ENCODE measurements at places on chromosomes 5 and 9.

DNA sequence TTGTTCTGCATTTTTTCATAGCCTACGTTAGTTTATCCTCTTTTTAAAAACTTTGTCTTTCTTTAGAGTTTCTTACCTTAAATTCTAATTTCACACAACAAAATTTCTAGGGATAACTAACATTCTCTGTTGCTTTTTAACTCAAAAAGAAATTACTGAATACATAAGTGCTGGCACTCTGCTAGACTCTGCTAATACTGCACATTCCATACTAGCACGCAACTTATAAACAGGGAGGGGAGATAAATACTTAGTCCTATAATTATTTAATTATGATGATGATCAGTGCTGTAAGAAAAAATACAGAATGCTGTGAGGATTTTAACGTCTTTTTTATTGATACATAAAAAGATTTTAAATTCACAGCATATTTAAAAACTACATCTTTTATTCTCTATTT lies 25.1 kb downstream of the RNF145 start:
- DNase-seq, result no peak

GRCh38 chr9:119477197-119477596 lies 108.0 kb upstream of the BRINP1 start:
- no peak for DNase-seq

DNA sequence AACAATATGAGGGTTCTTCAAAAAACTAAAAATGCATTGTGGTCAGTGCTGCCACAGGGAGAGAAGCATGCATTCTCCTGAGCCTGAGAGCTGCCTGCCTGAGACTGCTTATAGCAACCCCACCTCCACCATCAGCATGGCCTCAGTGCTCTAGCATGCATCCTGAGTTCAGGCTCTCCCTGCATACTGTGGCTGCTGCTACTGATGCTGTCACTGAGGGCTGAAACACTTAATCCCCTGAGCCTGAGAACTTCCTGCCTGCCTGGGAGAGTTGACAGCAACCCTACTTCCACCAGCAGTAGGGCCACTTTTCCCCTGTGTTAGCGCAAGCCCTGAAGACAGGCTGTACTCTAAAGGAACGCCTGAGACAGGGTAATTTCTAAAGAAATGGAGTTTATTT lies 206.0 kb downstream of the FBXO4 start:
- DNase-seq, result no peak

DNA sequence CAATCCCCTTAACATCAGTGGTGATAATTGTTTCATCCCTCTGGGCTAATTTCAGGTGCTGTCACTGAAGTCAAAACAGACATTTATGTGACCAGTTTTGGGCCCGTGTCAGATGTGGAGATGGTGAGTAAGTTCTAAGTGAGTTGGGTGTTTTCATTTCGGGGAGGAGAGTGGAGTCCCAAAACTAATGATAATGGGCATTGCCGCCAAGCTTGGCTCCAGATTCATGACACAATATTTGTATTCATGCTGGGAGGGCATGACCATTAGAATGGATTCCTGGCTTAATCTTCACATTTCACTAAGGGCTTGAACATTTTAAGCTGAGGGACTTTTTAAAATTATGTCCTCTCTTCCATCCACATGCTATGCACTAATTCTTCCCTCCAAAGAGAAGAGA lies 1.4 kb downstream of the GABRA6 start:
- DNase-seq, result no peak

- no peak for DNase-seq
Observed at GRCh38 chr5:91182763-91183162, 200.4 kb downstream of the ARRDC3 start.

DNA sequence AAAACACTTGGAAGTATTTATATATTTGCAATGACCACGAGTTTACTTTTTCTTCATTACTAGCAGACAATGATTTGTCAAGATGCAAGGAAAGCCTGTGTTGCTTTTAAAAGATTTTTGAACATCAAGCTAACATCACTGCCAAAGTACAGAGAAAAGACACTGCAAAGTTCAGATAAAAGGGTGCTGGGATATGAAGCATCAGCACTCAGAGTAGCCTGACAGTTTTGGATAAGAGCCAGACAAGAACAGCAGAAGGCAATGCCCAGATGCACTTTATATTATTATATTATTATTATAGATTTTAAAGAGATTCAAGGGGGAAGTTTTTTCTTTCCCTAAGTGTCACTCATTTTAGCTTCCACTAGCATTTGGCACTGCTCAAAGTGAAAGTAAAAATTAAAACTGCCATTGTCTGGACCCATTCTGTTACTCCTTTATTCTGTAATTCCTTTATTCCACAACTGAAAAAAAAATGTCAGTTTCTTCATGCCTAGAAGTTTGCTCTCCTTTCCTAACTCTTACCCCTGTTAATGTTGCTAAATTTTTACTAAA lies 240.6 kb downstream of the EFNA5 start:
- no peak for DNase-seq

GRCh38 chr5:140571105-140571504 lies 6.5 kb downstream of the SLC35A4 start:
- no peak for DNase-seq

GRCh38 chr5:13403351-13403750 lies 541.1 kb downstream of the DNAH5 start:
- DNase-seq, result no peak

DNA sequence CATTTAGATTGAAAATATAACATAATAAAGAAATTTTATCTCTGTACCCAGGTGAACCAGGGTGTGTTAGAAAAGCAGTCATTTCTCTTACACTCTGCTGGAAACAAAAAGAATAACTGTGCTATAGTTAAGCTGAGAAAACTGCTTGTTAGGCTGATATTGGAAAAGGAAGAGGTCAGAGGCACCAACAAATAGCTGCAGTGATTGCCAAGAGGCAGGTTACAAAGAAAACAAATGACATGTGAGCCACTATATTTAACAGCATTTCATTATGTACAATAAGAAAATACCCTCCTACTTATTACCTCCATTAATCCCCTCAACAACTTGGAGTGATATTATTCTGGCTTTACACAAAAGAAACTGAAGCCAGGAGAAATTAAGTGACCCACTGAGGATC lies 607.9 kb upstream of the TLE4 start:
- no peak for DNase-seq

DNA sequence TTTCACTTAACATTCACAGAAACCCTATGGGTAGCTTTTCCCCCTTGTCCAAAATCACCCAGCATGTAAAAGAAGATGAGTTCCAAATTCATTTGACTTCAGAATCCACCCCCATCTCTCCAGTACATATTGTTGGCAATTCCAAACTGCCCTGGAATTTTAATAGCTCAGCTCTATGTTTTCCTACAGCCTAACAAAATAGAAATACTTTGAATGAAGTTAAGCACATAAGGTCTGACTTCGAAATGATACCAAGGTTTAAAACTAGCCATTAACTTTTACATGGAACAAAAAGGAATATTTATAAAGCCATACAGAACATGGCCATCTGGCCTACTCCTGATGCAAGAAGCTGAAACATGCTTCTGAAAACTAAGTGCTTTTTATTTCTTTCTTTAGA lies 634.3 kb downstream of the PDE4D start:
- no peak for DNase-seq

- DNase-seq, result no peak
Observed at GRCh38 chr5:95720094-95720786, 10.9 kb upstream of the RHOBTB3 start.

- no peak for DNase-seq
Observed at GRCh38 chr5:121967187-121967586, 5.4 kb downstream of the SRFBP1 start.

GRCh38 chr5:122311961-122312590 lies at the start of gene SNCAIP:
SNCAIP (plus strand) TSS chr5:122312237; CDS start chr5:122391135, 78,898 bp downstream.
- no peak for DNase-seq

DNA sequence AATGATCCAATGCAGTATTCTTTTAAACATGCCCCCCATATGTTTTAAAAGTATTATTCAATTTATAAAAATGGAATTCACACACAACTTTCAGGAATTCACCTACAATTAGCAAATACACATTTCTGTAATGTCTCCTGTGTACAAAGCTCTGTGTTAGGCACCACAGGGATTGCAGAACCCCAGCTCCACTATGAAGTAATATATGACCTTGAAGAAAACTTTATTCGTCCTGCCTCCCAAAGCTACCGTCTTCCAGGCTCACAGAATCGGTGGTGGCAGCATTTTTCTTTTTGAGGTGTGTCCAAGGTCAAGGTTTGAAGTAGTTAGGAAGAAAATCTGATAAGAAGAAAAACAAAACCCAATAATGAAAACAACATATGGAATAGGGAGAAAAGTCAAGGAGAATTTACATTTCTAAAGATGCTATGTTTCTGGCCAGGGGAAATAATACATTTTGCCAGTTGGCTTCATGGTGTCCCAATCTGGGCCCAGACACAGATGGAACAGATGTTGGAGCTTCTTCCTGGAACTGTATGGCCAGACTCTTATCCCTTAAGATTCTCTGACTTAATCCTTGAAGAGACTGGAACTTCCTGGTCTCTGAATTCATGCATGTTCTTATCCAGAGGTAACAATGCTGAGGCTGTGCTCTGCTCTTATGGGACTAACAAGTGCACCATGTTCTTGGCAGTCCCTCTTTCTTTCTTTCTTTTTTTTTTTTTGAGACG lies 22.0 kb upstream of the LVRN start:
- no peak for DNase-seq

DNA sequence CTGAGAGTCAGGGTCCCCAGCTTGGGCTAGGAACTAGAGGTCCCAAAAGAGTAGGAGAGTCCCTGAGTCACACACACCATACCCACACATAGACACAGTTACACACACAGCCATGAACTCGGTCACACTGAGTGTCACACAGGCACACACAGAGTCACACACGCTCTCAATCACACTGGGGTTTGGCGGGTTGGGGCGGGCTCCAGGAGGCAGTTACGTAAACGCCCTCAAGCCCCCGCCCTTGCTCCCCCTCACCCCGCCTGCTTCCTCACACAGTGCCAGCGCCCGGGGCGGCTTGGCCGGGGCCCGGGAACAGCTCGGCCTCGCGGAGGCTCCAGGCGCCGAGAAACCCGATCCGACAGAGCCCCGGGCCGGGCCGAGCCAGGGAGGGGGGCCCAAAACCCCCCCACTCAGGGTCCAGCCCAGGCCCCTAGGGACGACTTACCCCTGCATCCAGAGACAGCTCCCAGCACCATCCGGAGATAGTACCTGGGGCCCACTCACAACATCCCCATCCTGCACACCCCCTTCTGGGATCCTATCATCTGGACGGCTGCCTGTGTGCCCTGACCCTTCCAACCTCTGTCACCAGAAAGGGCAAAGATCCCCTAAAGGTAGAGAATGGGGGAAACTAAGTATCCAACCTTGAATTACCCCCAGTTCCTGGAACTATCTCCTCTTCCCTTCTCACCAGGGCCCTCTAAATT lies 3.5 kb upstream of the CNTFR start:
- DNase-seq, result no peak

- DNase-seq, result no peak
Observed at GRCh38 chr5:1128977-1129710, 17.3 kb upstream of the SLC12A7 start.

DNA sequence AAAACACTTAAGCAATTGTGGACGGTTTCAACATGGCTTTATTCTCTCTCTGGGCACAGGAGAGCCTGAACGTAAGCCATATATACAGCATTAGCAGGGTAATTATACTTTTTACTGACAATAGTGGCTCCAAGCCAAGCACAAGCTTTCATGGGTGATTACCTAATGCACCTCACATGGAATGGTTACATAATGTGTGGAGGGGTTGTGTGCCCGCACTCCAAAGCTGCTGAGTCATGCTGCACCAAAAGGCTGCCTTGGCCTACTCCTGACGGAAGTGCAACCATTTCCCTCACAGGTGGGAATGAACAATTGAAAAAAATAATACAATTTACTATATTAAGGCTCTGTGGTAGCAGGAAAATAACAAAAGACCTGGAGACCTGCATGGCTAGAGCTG lies 86.5 kb upstream of the ATP10B start:
- no peak for DNase-seq

GRCh38 chr5:100901821-100902341 lies 1.2 kb downstream of the ST8SIA4 start:
- no peak for DNase-seq

GRCh38 chr9:99107421-99107820 lies 2.5 kb downstream of the TGFBR1 start:
- no peak for DNase-seq

DNA sequence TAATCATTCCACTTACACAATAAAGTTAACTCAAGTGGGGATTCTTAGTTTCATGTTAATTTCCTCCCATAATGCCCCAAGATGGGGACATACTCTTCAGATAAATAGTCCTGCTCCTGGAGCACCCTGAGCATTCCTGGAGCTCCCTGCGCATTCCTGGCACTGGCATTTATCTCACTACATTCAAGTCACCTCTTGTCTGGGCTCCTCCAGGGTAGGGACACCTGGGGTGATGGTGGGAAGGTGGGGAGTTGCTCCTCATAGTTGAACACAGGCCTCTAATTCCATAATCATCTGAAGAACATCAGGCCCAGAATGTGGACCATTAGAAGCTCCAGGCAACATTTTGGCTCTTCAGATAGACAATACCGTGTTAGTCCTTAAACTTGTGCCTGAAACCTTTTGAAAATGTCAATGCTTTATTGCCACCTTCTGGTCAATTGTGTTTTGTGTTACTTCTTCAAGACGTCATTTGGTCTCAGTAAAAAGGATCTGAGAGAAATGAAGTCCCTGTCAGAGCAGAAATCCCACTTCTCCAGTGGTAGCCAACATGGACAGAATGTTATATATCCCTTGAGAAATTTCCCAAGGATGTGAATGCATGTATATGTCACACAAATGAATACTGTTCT lies 14.2 kb upstream of the AGGF1 start:
- DNase-seq, result no peak

DNA sequence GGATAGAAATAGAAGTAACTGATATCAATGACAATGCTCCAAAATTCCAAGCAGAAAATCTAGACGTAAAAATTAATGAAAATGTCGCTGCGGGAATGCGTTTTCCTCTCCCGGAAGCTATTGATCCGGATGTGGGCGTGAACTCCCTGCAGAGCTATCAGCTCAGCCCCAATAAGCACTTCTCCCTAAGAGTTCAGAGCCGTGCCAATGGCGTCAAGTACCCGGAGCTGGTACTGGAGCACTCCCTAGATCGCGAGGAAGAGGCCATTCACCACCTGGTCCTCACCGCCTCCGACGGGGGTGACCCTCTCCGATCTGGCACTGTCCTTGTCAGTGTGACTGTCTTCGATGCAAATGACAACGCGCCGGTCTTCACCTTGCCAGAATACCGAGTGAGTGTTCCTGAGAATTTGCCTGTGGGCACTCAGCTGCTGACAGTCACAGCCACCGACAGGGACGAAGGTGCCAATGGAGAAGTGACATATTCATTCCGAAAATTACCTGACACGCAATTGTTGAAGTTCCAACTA lies 818 bp downstream of the PCDHGA10 start:
- no peak for DNase-seq

- DNase-seq, result no peak
Observed at GRCh38 chr5:68110264-68110663, 105.3 kb upstream of the PIK3R1 start.
